ENCODE measurements at places on chromosomes 5 and 9. TPM values are rescaled to one million over a fixed set of nuclear protein-coding genes. Genes with fewer than 3 reads are reported as not detected.

DNA sequence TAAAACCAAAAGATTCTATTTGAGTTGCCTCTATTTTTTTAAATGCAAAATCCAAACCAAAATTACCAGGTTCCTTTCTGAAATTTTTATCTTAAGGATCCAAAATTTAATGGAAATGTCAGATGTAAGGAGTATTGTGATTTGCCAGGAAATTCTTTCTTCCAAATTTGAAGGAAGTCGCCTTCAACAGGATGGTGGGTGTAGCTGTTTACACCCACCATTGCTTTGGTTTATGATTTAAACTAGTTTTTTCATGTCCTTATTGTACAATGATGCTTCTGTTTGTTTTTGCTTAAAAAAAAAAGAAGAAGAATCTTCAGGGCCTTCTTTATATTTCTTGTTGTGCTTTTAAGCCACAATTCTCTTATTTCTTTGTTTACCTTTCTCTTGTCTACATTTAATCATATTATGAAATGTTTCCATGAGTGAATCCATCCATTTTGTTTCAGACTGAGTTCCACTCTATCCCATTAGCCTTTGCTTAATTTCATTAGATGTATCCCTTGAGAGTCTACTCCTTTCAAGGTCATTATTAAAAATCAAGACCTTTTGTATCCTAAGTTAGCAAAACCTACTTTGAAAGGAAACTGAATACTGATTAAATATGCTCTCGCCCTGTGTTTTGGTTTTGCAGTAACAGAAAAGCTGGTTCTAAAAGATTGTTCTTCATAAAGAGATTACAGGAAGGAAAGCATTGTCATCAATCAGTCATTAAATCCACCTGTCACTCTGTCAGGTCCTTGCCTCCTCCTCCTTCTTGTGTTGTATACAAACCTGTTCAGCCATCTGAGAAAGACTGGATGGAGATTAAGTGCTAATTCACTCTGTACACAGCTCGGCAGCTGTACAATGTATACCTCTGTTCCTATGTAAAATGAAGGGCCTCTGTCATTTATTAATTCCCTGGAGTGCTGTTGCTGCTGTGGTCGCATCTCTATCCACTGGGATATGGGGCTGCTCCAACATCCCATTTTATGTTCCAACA is 45.5 kb upstream of the SLC2A8 start:
- DNase-seq: no peak

DNA sequence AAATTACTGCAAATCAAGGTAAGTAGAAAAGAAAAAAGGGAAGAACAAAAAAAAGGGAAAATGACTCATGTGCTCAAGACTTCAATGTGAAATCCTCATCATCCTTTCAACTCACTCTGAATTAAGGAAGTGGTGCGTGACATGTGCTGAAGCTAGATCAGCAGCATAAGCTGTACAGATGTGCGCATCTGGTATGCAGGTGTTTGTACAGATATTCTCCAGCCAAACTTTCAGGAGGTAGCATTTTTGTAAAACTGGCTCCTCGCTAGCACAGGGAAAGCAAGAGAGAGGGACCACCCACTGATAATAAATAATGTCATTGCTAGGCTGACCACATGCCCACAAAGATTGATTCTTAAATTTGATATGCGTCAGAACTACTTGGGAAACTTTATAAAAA is 253.9 kb upstream of the RGMB start:
- no peak for DNase-seq

GRCh38 chr5:111461255-111461671 is 51.1 kb downstream of the STARD4 start:
- no peak for DNase-seq

DNA sequence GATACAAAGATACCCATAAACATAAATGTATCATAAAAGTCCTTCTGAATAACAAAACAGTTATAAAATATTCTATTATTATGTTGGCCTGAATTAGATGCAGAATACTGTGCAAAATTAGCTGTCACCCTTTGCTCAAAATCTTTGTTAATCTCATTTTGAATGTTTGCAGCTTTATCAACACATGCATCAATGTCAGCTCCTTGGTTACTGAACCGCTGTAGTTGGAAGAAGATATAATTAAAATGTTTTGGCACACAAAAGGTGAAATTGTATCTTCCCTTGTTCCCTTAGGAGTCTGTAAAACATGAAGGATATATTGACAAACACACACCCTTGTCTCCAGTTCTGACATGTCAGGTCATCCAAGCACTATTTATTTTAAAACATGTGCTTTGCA is 146.3 kb upstream of the POU5F2 start:
- no peak for DNase-seq

DNA sequence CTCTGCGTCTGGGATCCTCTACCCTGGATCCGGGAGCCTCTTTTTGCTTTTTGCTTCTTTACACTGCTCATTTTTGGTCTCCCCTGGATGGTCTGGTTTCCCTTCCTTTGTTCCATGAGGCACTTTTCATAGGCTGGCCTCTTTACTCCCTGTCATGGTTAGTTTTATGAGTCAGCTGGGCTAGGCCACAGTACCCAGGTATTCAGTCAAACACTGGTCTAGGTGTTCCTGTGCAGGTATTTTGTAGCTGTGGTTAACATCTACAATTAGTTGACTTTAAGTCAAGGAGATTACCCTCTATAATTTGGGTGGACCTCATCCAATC is 17.5 kb downstream of the ANKRD33B start:
- no peak for DNase-seq

- no peak for DNase-seq
These were observed 293.6 kb downstream of the KCTD16 start for GRCh38 chr5:144464306-144464705.

DNA sequence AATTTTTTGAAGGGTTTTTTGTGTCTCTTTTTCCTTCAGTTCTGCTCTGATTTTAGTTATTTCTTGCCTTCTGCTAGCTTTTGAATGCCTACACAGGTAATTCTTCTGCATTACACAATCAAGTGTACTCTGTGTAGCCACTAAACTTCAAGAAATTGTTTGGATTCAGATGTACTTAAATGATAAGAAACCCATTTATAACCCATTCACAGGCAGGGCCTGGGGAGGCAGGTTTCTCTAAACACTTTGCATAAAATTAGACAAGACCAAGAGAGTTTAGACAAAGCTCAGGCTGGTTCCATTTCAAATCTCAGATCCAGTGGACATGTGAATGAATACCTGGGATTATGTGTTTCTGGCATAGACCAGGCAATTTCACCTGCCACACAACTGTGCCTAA is 41.3 kb upstream of the SEMA5A start:
- DNase-seq: no peak

DNA sequence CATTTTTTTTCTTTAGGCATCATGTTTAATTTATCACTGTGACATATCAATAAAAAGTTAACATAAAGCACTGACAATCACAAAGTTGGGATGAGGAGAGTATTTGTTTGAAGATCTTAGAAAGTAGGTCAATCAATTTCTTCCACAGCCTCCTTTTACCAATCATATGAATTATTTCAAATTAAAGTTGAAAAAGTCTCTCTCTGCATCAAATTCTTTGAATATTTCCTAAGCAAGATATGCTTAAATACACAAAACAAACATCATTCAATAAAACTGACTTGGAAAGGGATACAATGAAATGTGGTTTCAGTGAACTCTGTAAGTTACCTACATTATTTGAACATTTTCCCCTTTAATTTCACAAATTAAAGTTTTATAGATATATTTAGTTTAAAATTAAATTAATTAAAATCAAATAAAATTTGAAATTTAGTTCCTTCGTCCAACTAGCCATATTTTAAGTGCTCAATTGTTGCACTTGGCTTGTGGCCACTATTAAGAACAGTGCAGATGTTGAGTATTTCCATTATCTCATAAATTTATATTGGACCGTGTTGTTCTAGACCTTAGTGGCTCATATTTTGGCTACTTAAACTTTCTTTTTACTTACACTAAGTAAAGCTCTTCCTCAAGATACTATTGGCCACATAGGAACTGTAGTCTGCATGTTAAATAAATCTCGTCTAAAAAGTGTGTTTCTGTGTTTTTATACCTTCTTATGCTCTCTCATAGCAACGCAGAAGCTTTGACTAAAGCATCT is 949.7 kb upstream of the NUDT12 start:
- no peak for DNase-seq

- no peak for DNase-seq
These were observed 66.5 kb downstream of the PTCD2 start for GRCh38 chr5:72386639-72387038.

DNA sequence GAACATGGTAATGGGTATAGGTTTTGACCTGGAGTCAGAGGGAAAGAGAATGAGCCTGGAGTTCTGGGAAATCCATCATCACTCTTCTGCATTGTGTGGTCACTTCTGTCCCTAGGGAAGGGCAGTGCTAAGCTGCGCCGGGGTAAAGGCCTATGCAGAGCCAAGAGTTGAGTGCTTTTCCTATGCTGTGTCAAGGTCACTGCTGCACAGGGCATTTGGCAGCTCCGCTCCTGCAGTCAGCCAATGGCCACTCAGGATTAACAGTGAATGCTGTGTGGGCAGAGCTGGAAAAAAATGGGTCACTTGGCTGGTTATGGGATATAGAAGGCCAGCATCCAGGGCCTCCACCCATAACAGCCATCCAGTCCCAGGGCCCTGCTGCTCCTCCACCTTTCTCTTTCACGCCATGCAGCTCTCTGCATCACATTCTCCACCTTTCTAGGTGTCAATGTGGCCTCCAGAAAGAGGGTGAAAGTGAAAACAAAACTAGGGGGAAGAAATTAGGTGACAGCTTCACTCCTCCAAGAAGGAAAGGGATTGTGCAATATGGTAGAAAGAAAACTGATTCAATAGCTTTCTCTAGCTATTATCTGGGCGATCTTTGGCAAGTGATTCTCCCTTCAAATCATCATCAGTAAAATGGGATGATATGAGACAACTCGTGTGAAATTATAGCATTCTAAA is 279.3 kb upstream of the ANKRD55 start:
- DNase-seq: no peak

DNA sequence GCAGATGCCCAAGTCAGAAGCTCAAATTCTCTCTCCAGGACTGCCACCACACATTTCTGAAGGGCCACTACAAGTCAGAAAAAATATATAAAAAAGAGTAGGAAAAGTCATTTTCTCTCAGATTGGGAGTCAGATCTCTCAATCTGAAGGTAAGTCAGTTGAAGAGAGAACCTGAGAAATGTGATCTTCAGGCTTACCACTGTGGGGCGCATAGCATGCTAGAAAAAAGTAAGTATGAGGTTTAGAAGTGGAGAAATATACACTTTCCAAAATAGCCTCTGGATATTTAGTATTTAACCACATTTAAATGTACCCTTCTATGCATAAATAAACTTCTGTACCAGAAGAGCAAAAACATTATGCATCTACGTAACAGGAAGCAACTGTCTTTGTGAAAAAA is 800.7 kb upstream of the CTNND2 start:
- DNase-seq: no peak

- DNase-seq: no peak
These were observed 149.9 kb downstream of the TRIO start for GRCh38 chr5:14292766-14293658.

GRCh38 chr5:151082282-151082902 is 1.6 kb upstream of the TNIP1 start:
- no peak for DNase-seq

GRCh38 chr9:122777935-122778627 is 10.7 kb upstream of the OR5C1 start:
- no peak for DNase-seq

GRCh38 chr5:59428391-59428790 is 465.1 kb downstream of the PDE4D start:
- DNase-seq: no peak

GRCh38 chr9:82894961-82895821 is 167.8 kb downstream of the RASEF start:
- DNase-seq: no peak

- no peak for DNase-seq
These were observed 25.4 kb downstream of the HMHB1 start for GRCh38 chr5:143837306-143837848.

DNA sequence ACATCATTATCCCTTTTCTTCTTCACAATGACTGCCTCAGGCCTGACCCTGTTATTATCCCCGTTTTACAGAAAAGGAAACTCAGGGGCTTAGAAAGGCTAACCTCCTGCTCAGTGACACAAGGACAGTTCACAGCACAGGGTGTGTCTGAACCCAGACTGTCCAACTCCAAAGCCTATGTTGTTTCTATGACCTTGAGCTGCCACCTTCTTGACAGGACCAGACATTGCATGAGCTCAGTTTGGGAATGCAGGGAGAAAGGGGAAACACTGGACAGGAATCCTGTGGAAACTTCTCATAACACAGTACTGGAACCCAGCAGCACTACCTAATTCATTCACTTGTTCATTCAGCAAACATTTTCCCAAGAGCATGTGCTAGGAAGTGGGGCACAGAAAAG is 472.8 kb downstream of the CDK5RAP2 start:
- DNase-seq: no peak

GRCh38 chr9:117153021-117153420 is 261.8 kb downstream of the ASTN2 start:
- no peak for DNase-seq

- no peak for DNase-seq
These were observed 98.9 kb downstream of the CFAP95 start for GRCh38 chr9:69919461-69920061.

- no peak for DNase-seq
These were observed 206.7 kb downstream of the FAM114A2 start for GRCh38 chr5:153831973-153832372.

GRCh38 chr5:31268686-31269085 is 75.2 kb downstream of the CDH6 start:
- no peak for DNase-seq

Gene BNIP1
- total RNA-seq: 9.8 TPM

Gene PCDHB11
- total RNA-seq: 7.6 TPM

Gene STK32A
- total RNA-seq: 0.51 TPM

Gene CRHBP
- total RNA-seq: 8.1 TPM

Gene GABRA6
- not detected for total RNA-seq

Gene C9orf50
- total RNA-seq: not detected

Gene IFNA2
- total RNA-seq: not detected

Gene S100Z
- not detected for total RNA-seq

Gene CDC20B
- not detected for total RNA-seq

Measured in uterus (tissue), 4 donors.